ENCODE measurements at places on chromosomes 5 and 9.
A peak's percentile ranks its signal among the peaks of the same experiment; 100 is the strongest.

DNA sequence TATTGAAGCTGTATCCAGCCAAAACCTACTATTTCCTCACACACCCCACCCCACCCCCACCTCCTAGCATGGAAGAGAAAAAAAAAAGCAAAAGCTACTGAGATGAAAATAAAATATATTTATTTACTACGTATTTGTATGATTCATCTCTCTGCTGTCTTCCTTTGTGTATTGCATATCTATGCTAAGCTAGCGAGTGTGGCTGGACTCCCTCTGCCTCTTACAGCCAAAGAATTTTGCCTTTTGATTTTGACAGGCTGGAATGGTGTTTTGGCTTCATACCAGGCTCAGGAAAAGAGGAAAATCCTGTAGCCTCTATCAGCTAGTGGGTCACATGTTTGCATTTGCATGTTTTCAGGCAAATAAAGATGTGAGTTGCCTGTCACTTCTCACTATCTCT is 2.2 kb downstream of the ABLIM3 start:
- DNase-seq, result peak; percentile 75

DNA sequence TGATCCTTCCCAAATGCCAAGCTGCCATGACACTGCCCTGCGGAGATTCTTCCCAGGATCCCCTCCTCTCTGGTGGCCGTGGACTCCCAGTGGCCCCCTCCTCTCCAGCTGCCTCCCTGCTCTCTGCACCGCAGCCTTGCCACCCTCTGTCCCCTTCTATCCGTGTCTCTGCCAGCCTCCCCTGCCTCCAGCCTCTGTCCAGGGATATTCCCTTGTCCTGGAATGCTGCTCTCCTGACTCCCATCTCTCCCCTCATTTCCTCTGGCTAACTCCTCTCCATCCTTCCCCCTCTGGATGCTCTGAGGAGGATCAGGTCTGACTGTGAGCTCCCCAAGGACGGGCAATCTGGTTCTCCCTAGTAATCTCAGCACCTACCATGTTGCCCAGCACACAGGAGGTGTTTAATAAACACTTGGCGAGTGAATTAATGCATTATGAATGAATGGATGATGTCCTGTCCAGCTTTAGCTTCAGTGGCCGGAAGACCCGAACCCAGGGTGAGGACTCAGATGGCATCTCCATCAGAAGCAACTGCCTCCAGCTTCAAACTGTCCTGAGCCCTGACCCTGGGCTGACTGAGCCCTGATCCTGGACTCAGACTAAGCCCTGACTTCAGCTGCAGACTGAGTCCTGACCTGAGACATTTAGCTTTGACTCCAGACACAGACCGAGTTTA is 7.5 kb upstream of the CRB2 start:
- DNase-seq, result no peak

- peak; percentile 84 for DNase-seq
Observed at GRCh38 chr9:22342491-22343217, 104.0 kb upstream of the DMRTA1 start.

DNA sequence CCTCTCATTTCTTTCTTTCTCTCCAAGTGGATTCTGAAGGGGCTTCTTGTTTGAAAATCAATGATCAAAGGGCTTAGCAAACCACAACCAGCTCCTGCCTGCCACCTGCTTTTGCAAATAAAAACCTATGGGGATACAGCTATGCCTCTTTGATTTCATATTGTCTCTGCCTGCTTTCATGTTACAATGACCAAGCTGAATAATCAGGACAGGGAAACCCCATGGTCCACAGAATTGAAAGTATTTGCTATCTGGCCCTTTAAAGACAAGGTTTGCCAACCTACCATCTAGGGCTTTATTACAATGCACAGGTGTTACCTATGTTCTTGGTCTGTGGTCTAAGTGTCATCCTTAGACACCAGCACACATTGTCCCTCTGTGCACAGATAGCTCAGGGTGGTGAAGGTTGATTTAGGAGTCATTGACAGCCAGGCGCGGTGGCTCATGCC is 28.8 kb upstream of the PLIN2 start:
- DNase-seq, result no peak
